Fibroblast of skin of scalp (primary cell): ENCODE measurements at places on chromosomes 1 and 21.

DNA sequence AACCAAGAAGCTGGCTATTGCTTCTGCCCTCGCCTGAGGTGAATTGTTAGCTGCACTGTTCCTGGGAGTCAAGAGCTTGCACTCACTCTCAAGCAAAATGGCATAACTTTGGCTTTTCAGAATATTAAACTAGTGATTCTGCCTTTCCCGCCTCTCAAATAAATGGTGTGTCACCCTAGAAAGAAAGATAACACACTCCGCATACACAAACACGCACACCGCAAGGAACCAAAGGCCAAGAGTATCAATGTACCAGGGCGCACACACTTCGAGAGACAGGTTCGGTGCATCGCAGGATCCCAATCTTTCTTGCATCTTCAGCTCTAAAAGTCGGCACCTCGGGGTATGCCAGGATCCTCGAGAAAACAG, 470 bp upstream of the RTCA start:
- DNase-seq: peak; percentile 17

DNA sequence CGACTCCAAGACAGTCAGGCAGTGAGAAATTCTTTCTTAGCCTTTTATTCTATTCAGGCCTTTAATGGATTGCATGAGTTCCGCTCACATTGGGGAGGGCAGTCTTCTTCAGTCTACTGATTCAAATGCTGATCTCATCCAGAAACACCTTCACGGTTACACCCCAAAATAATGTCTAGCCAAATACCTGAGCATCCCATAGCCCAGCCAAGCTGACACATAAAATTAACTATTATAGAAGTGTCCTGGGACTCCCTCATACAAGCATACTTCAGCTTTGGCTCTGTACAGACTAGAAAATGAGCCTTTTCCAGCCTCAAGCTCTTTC, 3.6 kb upstream of the SLC16A4 start:
- DNase-seq: no peak

GRCh38 chr1:63731117-63732043, 42.4 kb upstream of the ROR1 start:
- DNase-seq: peak; percentile 92

GRCh38 chr1:198275597-198275996, 118.8 kb downstream of the NEK7 start:
- no peak for DNase-seq
